Parietal lobe (tissue), 2 donors: ENCODE measurements at places on chromosomes 6 and 20. TPM values are rescaled to one million over a fixed set of nuclear protein-coding genes. Genes with fewer than 3 reads are reported as not detected.

Gene ASIP
- not detected for total RNA-seq

Gene SNAI1
- not detected for total RNA-seq

Gene ULBP1
- 1.9 TPM for total RNA-seq

Gene C6orf163
- total RNA-seq = 23.5 TPM

Gene ADGB
- 0.31 TPM for total RNA-seq

Gene TNFRSF6B
- 1.3 TPM for total RNA-seq

Gene APCDD1L
- total RNA-seq = not detected

Gene MRPL18
- 46.6 TPM for total RNA-seq

Gene PSMB9
- 0.94 TPM for total RNA-seq

Gene BPIFB2
- not detected for total RNA-seq

Gene MLN
- not detected for total RNA-seq

Gene SRMS
- not detected for total RNA-seq

Gene RAD21L1
- total RNA-seq = not detected

Gene C6orf58
- 2.2 TPM for total RNA-seq

Gene SLC25A27
- total RNA-seq = 57.6 TPM
